AG04450 (cell line): ENCODE measurements at places on chromosomes 6 and 20. TPM values are rescaled to one million over a fixed set of nuclear protein-coding genes. Genes with fewer than 3 reads are reported as not detected.

- DNase-seq, result no peak
Measured at GRCh38 chr6:70398783-70399728, 14.3 kb upstream of the FAM135A start.

GRCh38 chr20:57503035-57503658, 21.8 kb downstream of the CTCFL start:
- no peak for DNase-seq

DNA sequence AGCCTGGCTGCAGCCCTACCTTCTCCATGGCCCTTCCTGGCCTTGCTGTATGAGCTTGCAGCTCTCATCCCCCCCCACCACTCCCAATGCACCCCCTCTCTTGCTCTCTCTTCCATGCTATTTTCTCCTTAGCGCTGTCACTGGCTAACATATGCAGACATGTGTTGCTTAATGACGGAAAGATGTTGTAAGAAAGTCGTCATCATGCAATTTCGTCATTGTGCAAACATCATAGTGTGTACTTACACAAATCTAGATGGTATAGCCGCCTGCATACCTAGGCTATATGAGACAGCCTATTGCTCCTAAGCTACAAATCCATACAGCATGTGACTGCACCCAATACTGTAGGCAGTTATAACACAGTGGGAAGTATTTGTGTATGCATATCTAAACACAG, 27.0 kb downstream of the ANGPT4 start:
- DNase-seq, result no peak

Gene EFCAB8
- polyA plus RNA-seq, result not detected in 2 replicates

- no peak for DNase-seq
Measured at GRCh38 chr6:136717716-136717990, 74.6 kb downstream of the MAP3K5 start.

- DNase-seq, result peak; percentile 82
Measured at GRCh38 chr20:2879146-2879545, 5.9 kb downstream of the PTPRA start.

GRCh38 chr6:87879132-87879861, 168.3 kb upstream of the SPACA1 start:
- DNase-seq, result no peak

GRCh38 chr6:106425382-106425781, 64.9 kb downstream of the CRYBG1 start:
- DNase-seq, result no peak

DNA sequence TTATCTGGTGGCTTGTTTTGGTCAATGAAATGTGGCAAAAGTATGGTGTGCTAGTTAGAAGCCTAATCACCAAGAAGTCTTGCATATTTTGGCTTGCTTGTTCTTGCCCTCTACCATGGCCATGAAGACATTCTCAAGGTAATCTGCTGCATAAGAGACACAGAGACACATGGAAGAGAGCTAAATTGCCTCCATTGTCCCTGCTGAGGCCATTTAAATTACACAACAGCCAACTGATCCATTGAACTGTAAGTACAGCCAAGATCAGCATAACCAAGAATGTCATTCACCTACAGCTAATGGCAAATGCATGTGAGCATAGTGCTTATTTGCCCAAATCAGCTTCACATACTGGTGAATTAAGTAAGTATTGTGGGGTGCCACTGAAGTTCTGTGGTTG, 603.8 kb downstream of the FRK start:
- no peak for DNase-seq

DNA sequence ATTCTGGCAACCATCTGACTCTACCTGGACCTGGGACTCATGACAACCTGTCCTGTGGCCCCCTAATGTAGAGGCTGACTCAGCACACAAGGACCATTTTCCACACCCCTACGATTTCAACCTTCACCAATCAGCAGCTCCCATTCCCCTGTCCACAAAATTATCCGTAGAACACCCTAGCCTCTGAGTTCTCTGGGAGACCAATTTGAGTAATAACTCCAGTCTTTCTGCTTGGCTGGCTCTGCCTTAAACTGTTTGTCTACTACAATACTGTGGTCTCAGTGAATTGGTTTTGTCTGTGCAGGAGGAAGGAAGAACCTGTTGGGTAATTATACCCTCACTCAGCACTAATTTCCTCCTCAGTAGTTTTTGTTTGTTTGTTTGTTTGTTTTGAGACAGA, 99.3 kb upstream of the MRPS10 start:
- DNase-seq, result no peak

Gene C6orf52
- 0.63 and 0.74 TPM in 2 replicates for polyA plus RNA-seq

- no peak for DNase-seq
Measured at GRCh38 chr6:25585225-25585624, 66.8 kb upstream of the SCGN start.

DNA sequence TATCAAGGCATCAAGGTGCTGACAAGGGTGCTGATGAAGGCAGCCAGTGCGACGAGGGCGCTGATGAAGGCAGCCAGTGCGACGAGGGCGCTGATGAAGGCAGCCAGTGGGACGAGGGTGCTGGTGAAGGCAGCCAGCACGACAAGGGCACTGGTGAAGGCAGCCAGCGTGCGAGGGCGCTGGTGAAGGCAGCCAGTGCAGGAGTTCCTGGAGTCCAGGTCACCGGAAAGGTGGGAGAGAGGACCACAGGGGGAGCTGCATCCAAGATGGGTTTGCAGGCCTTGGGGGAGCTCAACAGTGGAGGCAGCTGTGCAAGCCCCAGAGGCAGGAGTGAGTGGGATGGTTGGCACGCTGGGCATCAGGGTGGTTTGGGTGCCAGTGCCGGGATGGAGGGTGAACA, 176.3 kb downstream of the TBXT start:
- no peak for DNase-seq

Gene ZNF334
- 3.3 and 4.0 TPM in 2 replicates for polyA plus RNA-seq

GRCh38 chr20:17503301-17504065, 27.7 kb downstream of the BFSP1 start:
- DNase-seq, result no peak

GRCh38 chr20:51888291-51888690, 86.0 kb upstream of the SALL4 start:
- no peak for DNase-seq

DNA sequence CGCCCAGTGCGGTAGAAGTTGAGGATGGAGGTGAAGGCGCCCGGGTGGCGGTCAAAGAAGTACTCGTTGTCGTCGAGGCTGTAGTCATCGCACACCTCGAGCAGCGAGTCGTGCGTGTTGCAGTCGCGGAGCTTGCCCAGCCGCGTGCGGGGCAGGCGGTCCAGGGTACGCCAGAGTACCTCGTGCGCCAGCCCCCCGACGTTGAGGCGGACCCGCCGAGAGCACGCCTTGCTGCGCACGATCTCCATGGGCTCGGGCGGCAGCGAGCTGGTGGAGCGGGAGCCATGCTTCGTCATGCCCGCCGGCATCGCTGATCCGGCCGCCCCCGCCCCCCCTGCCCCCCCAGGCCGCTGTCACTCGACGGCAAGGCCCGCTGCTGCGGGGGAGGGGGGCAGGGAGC, 295 bp downstream of the KCNB1 start:
- no peak for DNase-seq

- DNase-seq, result no peak
Measured at GRCh38 chr6:61940919-61941318, 345.1 kb downstream of the KHDRBS2 start.

DNA sequence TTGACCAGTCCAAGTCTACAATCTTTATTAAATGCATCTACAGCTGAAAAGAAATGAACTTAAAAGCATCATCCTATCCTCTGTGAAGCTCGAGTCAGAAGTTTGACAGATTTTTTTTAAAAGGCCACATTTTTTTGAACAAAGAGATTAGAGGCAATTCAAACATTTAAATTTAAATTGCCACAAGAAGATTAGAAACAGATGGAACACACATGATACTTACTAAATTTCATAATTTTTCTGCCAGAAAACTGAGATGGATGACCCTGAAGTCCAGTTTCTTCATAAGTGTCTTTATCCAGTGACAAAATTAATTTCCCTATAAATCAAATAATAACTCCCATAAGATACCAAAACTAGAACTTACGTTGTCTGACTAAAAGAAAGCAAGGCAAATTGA, 4.3 kb downstream of the RPP40 start:
- no peak for DNase-seq

Gene ADGB
- not detected in 2 replicates for polyA plus RNA-seq

Gene SLC17A1
- polyA plus RNA-seq, result not detected in 2 replicates

DNA sequence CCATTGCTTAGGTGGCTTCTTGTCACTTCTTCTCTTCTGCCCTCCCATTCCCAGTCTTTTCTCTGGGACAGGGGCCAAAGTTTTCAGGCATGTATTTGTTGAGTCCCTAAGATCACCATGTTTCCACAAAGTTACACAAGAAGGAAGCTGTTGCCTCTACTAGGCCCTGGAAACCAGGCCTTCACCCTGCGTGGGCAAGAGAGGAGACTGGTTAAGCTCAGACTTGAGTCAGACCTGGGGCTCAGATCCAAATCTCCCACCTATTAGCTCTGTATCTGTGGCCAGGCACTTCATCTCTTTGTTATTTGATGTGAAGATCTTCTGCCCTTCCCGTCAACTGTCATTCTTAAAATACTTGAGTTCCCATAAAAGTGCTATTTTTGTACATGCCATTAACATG, 154.6 kb downstream of the SASH1 start:
- no peak for DNase-seq

- no peak for DNase-seq
Measured at GRCh38 chr6:25312034-25312620, 33.0 kb downstream of the CARMIL1 start.
